Myocyte (in vitro differentiated cells): ENCODE measurements at places on chromosomes 1 and 21.

DNA sequence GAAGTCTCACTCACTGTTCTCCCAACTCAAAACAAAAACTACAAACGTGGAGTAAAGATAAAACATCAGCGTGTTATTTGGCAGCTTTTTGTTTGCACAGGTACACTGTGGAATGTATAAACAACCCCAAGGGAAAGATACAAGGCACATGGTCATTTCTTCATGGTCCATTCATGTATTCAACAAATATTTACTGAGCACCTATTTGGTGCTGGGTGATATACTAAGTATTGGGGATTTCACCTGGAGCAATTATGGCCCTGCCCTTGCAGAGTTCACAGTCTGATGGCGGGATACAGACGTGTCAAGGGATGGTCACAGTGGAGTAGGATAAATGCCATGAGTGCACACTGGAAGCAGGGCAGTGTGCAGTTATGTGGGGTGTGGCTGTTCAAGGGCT is 136.1 kb downstream of the SPATA46 start:
- no peak for DNase-seq

DNA sequence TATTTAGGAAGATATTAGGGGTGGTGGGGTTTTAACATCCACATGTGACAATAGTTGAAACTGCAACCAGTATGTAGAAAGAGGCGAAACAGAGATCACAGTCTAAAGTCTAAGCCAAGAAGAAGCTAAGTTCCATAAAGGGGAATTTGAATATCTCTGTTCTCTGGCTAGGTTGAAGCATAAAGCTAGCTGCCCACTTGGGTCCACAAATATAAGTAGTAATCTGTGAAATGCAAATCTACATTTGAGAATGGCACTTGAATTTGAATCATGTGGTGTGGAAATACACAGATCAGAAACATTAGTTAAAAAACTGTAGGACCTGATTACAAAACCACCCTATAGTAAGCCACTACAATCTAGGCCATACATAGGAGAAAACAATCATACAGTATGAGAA is 602.1 kb downstream of the LMO4 start:
- no peak for DNase-seq

- DNase-seq, result no peak
These were observed 344.0 kb upstream of the USP24 start for GRCh38 chr1:55559161-55559611.

DNA sequence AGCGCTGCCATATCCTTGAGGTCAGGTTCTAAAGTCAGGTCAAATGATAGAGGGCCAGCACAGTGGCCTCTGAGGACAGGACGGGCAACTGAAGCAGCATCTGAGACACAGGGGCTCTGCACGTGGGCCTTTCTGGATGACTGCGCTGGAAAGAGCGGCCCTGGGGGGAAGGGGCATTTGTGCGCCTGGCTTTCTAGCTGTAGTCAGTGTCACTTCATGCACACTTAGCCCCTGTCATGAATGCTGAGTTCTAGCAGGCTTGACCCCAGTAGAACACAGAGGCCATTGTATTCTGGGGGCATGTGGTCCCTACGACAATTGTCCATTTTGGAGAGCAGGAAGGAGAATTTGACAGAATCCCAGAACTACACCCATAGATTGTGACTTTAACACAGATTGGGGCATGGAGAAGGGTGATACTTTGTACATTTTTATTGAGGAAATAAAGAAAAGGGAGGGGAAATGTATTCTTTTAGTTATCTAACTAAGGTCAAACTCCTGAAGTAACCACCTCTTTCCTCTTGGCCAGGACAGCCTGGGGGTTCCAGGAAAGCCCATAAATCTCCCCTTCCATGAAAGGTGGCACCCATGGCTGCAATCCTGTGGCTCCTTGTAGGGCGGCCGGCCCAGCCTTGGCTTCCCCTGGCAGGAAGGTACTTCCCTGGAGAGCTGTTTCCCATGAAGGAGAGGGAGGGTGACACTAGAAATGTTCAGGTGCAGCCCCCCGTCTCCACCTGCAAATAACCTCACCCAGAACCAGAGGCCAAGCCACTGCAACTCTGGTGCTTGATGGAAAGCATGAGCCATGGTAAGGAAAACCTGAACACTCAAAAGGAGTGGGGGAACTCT is 34.4 kb downstream of the NTPCR start:
- DNase-seq, result no peak

DNA sequence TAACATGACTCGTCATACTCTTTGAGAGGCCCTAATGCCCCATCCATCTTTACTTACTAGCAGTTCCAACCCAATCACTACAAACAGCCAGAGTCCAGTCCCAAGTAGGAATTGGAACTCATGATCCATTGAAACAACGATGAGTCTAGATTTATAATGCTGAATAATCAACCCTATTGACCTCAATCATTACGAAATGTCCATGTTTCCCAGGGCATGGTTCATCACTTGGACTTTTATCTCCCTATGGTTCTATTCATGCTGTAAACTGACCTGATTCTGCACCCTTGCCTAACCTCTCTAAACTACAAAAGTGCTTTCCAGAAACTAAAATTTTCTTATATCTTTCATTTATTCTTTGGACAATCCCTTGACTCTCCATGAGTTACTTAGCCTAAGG is 840.0 kb upstream of the B3GALT2 start:
- DNase-seq, result no peak

- no peak for DNase-seq
These were observed 594.2 kb upstream of the ADAMTS5 start for GRCh38 chr21:27561116-27561515.

- DNase-seq, result no peak
These were observed 56.1 kb downstream of the EYA3 start for GRCh38 chr1:28032281-28032680.

- DNase-seq, result no peak
These were observed 6.3 kb downstream of the SLC9A1 start for GRCh38 chr1:27148591-27148990.

DNA sequence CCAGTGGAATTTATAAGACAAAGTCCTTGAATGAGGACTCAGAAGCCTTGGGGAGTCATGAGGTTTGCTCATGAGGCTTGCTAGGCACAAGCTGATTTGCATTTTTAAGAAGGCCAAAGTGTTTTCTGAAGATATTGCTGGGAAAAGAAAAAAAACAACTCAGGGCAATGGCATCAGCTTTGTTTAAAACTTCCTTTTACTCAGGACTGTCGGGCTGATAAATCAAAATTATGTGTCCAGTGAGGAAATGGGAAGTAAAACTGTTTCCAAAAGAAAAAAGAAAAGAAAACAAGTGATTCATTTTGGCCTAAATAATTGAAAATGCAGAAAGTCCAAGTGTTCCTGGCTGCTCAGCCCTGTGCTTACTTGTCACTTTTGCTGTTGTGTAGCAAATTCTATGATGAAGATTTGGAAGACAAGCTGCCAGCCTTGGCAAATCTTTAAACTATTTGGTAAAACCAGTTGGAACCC is 282.4 kb downstream of the HLX start:
- no peak for DNase-seq

- DNase-seq, result no peak
These were observed 1638.3 kb downstream of the MRPL39 start for GRCh38 chr21:23968722-23969647.

DNA sequence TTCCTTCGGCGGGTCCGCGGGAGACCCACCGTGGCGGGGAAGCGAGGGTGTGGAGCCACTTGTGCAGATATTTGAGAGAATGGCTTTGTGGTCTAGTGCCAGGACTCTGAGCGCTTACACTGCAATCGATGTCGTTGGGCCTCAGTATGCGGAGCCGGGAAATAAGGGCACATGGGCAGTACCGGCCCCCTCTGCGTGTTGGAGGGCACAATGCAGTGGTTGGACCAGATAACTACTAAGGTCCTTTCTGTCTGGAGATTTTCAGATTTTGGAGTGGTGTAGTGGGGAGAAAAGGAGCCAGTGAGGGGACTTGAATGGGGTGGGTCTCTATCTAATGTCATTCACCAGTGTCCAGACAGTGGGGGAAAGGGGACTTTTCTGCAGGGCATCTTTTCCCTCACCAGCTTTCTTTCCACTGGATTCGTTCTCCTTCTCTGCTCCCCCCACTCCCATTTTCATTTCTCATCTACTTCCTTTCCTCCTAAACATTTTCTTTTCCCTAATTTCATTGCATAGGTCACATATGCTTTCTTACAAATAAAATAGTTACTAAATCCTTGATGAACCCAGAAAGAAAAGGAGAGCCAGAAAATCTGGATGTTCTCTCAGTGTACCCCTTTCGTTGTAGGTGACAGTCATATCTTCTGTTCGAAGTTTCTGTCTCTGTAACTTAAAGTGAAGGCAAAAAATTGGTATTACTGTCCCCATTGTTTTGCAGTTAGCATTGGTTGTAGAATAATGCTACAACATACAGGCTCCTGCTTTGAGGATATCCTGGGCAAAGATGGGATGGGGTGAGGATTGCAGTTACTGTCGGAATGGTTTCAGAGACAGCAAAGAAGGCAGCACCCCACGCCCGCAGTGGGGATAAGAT is 1.4 kb downstream of the ATF3 start:
- no peak for DNase-seq

GRCh38 chr1:190478149-190479049 is 735 bp upstream of the BRINP3 start:
- DNase-seq, result peak; percentile 16

- no peak for DNase-seq
These were observed 58.8 kb upstream of the PTGFR start for GRCh38 chr1:78432016-78432415.
